ENCODE measurements at places on chromosomes 5 and 9. TPM values are rescaled to one million over a fixed set of nuclear protein-coding genes. Genes with fewer than 3 reads are reported as not detected.

The IFNA13 gene
- total RNA-seq = not detected

DNA sequence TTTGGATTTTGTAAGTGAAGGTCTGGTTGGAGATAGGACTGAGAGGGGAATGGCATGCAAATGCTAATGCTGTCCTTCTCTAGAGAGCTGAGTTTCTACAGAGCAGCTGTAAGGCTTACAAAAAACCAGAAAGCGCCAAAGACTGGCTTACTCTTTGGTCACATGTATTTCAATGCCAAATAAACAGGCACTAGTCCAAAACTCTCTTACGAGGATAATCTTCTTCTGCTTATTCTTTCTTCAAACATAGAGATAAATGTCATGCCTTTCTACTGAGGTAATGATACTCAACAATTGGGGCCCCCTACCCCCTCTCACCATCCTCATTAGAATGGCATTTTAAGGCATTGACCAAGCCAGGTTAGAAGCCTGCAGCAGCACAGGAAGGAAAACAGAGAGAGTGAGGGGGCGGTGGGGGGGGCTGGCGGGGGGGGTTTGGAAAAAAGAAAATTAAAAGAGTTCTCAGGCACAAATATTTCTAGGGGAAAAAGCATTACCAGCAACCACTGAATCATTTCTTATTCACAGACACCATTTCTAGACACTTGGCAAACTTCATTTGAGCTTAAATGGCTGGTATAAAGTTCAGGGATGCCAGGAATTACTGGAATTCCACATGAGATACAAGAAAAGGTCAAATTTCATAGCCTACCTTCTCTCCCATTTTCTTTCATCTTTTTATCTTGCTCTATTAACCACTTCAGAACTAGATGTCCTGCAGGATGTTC lies 34.0 kb downstream of the PUM3 start:
- no peaks in the 10 kb centered on the region for H3K27me3 ChIP-seq
- no peak for DNase-seq
- peaks cover 27% of the 10 kb centered on the region for H3K36me3 ChIP-seq
- H3K4me3 ChIP-seq = no peak overlapping the region

The FABP6 gene
- total RNA-seq = not detected

DNA sequence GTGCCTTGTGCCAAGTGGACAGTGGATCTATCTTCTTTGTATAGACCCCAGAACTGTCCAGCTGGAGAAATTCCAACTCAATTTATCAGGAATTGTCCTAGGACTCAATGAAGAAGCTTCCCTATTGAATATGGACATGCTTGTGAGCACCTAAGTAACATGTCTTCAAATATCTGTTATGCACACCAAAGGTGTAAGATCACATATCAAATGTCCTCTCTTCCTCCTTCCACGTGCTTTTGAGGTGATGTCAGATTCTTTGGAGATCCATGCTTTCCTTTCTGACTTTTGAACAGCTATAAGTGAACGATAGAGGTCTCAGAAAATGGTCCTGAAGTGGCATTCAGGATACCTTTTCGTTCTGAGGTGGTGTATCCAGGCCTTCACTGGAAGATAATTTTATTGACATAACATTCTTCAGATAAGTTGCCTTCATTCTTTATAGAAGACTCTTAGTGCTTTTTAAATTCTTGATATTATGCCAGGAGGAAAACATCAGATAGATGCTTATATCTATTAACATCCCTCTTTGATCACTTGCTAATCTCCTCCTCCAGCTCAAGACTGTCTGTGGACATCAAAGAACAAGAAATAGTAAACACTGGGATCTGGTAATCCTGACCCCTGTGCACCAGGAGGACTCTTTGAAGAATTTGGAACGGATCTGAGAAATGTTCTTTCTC lies 246.4 kb downstream of the SMARCA2 start:
- H3K4me3 ChIP-seq = no peak overlapping the region
- no peak overlapping the region for H3K27ac ChIP-seq
- H3K27me3 ChIP-seq = peaks cover 5% of the 10 kb centered on the region
- no peak for DNase-seq
- H3K4me1 ChIP-seq = peaks cover 8% of the 10 kb centered on the region

GRCh38 chr9:1989500-1989899 lies 25.6 kb upstream of the SMARCA2 start:
- H3K4me1 ChIP-seq = no peaks in the 10 kb centered on the region
- no peak overlapping the region for H3K4me3 ChIP-seq
- DNase-seq = no peak
- no peaks in the 10 kb centered on the region for H3K36me3 ChIP-seq
- peaks cover 33% of the 10 kb centered on the region for H3K27me3 ChIP-seq

The CCL21 gene
- not detected for total RNA-seq

The PCDHGA9 gene
- total RNA-seq = 1.9 TPM

DNA sequence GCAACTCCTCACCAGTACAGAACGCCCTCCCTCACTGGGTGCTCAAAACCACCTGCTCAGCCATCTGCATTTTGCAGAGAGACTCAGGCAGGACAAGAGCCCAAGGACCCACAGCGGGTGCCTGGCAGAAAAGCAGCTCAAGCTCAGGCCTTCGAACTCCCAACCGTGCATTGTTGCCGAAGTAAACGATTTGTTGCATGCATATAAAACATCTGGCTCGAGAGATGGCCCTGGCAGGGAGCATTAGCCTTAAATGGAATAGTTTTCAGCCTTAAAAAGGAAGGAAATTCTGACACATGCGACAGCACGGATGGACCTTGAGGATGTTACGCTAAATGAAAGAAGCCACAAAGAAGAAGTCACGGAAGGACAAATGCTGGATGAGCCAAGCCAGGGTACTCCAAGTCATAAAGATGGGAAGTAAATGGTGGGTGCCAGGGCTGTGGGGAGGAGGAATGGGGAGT lies 160.4 kb upstream of the PHYKPL start:
- no peaks in the 10 kb centered on the region for H3K27me3 ChIP-seq
- no peak overlapping the region for H3K4me3 ChIP-seq
- DNase-seq = no peak

DNA sequence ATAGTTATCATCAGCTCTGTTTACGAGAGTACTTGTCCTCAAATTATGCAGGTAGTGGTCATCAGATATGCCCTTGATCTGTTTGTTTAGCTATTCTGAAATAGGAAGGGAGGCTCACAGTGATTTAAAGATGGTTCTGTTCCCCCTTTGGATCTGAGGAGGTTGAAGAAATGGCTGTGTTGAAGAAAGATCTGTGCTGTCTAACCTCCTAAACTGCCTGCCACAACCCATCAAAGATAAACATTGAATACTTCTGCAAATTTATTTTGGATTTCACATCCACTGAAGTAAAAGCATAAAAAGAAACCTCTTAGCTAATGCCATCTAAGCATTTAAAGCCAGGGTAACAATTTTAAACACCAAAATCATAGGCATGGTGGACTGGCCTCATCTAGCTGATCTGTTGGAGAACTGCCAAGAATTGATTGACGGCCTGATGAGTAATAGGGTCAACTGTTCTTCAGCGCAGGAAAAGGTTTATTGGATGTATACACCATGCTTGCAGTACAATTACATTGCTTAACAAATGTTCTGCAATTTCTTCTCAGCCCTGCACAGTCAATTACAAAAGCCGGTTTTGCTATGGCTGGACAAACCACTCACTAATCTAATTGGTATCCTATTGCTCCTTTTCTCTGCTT lies 97.6 kb downstream of the SEMA6A start:
- no peaks in the 10 kb centered on the region for H3K27me3 ChIP-seq
- H3K4me3 ChIP-seq = no peak overlapping the region
- H3K4me1 ChIP-seq = no peaks in the 10 kb centered on the region
- H3K36me3 ChIP-seq = peaks cover 11% of the 10 kb centered on the region
- no peak for DNase-seq

DNA sequence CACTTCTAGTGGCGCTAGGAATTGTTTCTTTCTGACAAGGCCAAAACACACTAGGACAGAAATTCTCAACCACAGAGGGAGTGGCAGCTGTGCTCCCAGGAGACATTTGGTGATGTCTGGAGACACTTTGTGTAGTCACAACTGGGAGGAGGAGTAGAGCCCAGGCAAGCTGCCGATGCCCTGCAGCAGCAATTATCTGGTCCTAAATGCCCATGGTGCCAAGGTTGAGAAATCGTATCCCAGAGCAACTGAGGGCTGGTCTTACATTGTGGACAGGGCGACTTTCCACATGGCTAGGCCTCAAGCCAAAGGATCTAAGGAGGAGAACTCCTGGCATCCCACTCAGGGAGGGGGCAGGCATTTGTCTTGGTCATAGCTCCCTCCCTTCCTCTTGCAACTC lies 259.9 kb downstream of the GADD45G start:
- H3K4me1 ChIP-seq = no peaks in the 10 kb centered on the region
- H3K27me3 ChIP-seq = no peaks in the 10 kb centered on the region
- no peaks in the 10 kb centered on the region for H3K36me3 ChIP-seq
- no peak overlapping the region for H3K27ac ChIP-seq
- no peak overlapping the region for H3K4me3 ChIP-seq

All from osteocyte (in vitro differentiated cells).